T-helper 2 cell treated with Interferon-gamma antibody and Interleukin-4, amounts not matched to agents 5 μg/mL and 100 μg/mL, for 36 hours (primary cell): ENCODE measurements at places on chromosomes 13 and 19.

DNA sequence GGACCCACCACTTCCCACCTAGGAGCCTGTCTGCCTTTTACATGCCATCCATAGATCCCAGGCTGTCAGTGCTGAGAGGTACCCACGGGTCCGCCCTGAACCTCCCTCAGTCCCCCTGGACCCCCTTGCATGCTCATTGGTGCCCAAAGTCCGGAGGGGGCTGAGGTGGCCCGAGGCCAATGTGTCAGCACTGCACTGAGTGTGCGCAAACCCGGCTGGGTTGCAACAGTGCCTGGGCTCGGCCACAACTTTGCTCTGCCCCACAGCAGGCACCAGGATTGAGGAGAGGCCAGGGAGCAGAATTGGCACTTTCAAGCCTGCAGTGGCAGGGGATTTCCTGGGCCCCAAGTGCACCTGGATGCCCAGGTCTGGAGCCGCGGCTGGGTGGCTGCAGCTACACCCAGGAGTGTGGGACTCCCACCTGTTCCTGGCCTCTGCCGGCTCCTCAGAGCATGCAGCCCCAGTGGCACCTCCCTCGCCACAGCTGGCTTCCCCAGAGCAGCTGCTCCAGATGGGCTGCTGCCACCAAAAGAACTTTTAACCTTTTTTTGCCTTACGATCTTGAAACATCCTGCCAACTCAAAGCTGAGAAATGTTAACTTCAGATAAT is 837.0 kb downstream of the SLITRK6 start:
- DNase-seq = no peak

DNA sequence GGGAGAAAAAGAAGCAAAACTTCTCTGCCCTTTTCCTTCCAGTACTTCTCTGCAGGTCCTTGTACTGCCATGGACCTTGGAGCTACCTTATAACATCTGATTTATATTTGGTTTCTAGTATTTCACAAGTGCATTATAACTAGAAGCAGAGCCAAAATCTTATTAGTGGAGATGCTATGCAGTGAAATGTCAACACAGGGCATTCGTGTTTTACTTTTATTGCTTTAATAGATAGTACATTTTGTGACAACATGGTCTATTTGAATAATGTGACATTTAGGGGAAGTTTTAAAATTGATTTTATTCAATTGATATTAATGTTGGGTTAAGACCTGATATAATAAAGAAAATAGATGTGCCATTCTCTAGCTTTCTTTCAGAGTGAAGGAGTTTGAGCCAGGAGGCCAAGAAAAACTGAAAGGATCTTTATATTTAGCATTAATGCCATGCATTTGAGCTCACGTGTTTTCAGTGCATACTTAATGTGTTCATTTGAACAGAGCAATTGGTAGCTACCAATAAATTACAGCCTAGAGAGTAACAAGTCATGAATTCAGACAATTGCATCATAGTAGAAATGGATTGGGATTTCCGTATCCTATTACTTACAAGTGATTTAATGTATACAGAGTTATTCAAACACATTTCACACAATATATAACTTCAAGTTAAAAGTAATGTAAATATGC is 863.8 kb downstream of the GPC5 start:
- no peak for DNase-seq

DNA sequence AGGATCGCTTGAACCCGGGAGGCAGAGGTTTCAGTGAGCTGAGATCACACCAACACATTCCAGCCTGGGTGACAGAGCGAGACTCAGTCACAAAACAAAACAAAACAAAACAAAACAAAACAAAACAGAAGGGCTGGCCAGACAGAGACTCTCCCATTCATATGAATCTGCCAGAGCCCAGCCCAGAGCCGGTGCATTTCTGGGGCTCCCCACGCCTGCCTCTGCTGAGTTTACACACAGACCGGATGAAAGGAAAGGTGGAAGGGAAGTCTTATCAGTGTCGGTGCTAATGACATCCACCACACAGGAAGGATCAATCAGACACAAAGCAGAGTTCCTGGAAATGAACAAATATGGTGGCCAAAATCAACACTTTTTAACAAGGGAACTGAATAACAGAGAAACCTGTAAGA is 6.8 kb downstream of the TRAPPC6A start:
- peak; percentile 59 for DNase-seq

DNA sequence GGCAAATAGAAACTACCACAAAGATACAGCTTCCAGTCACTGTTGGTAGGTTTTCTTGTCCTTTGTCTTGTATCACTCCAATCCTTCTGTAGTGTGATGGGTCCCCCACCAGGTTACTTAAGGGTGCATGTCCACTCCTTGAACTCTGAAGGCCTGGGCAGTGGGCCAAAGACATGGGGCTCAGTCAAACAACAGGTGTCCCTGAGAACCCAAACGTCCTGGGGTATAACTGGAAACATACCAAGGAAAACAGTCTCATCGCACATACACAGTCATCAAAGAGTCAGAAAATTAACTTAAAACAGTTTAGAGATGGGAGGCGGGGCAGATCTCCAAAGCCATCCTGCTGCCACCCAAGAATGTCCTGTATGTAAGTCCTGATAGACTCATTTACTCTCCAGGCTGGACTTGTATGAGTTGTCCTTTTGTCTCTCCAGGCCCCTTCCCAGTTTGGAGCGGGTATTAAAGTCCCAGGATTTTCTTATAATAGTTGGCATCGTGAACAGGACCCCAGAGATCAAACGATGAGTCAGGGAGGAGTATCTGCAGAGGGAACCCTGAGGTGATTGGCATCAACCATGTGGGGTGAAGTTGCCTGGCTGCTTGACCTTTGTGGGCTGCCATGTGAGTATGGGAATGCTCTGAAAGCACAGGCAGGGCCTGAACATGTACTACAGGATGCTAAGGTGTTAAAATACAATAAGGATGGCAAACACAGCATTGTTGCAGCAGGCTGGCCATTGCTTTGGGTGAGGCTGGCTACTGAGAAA is 613.2 kb upstream of the KLF12 start:
- DNase-seq = no peak

GRCh38 chr13:42525035-42525504 is 48.9 kb upstream of the TNFSF11 start:
- no peak for DNase-seq

- DNase-seq = no peak
Measured at GRCh38 chr19:16327169-16327475, 2.5 kb downstream of the KLF2 start.
